ENCODE measurements at places on chromosomes 6 and 20. TPM values are rescaled to one million over a fixed set of nuclear protein-coding genes. Genes with fewer than 3 reads are reported as not detected.

The PSMB1 gene
- 106 TPM for total RNA-seq

The MUCL3 gene
- total RNA-seq, result not detected

DNA sequence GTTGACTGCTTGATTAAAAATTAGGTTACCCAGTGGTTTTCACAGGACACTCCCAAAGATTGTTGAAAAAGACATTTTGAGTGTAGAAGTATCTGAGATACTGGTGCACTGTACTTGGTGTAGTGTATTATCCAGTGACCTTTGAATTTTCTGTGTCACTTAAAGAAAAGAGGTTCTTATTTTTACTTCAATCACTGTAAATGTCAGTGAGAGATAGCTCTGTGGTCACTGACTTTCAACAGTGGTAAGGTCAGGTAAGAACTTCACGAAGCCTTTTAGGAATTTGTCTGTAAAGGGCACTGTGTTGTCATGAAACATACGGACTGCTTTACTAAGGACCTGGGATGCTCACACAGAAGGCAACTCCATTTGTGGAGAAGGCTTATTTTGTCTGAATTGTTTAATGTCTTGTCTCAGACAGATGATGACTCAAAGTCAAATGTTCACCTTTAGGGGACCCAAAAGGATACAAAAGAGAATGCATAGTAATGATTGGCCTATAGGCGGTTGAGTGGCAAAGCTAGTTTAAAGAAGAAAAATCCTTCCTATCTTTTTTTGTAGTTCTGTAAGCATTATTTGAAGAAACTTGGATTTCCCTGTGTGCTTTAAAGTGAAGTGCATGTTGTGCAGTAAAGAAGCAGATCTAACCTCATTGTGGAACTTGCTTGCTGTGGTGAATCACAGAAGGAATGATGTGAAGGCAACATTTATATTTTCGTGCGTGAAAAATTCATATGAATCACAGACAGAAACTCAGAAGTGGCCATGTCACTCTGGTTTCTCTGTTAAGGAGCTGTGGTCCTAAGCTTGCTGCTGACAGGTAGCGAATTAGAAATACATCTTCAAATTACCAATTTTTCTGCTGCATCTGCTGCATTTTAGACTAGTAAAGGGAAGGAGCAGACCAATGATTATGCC is 47.3 kb downstream of the ZFAND3 start:
- DNase-seq, result no peak

- DNase-seq, result no peak
Observed at GRCh38 chr6:125356884-125357283, 55.1 kb upstream of the HDDC2 start.

DNA sequence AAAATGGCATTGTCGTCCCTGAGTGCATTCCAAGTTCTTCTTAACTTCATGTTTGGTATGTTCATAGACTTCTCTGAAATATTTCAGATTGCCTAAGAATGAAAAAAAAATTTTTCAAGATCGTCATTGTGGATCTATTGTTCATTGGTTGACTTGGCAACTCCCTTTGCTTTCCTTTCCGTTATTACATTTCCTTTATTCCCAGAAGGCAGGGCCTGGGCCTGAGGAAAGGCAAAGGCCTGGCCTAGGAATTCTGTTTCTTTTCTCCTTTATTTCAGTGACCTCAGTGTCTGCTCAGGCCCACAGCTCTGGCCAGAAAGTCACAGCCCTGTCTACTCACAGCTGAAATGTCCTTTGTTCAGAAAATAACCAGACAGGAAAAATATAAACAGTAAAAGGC is 401.6 kb upstream of the PLCB4 start:
- no peak for DNase-seq

DNA sequence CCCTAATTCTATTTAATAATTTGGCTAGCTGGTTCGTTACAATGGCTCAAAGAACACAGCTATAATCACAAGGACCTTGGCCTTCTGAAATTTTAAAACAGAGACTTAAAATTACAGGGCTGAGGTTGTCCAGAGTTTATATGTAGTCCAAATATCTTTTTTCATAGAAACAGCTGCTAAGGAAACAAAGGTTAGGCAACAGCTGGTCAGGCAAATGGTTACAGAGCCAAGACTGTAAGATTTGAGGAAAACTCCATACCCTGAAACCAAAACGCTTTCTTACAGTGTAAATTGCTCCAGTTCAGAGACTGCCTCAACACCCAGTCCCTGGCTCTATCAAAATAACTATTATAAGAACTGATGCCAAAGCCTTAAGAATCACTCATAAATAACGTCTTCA is 9.7 kb upstream of the ARHGAP18 start:
- no peak for DNase-seq

GRCh38 chr20:12391099-12391498 is 473.4 kb downstream of the BTBD3 start:
- DNase-seq, result no peak

DNA sequence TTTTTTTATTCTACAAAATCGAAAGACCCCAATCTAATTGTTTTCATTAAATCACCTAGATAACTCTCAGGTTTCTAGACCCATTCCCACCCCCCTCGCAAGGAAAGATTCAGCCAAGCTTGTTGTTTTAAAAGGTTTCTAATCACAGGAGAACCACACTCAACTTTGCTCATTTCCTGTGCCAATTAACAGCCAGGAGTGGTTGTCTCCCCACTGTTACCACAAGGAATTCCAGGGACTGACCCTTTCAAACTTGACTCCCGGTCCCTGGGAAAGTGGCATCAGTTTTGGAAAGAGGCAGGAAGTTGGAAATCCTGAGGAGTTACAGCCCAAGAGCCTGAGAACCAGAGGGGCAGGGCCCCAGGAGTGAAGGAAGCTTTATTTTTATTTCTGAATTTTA is 561.3 kb upstream of the JAG1 start:
- no peak for DNase-seq

GRCh38 chr6:45174045-45174444 is 154.1 kb upstream of the RUNX2 start:
- no peak for DNase-seq

All from naive thymus-derived CD8-positive, alpha-beta T cell (primary cell).